ENCODE measurements at places on chromosomes 5 and 9.

- no peak for DNase-seq
Measured at GRCh38 chr9:129435291-129435690, 185.6 kb downstream of the C9orf50 start.

GRCh38 chr5:148268566-148268965 is at the start of gene SPINK13:
Gene SPINK13 (plus strand): TSS chr5:148268794. CDS start chr5:148270073, 1,279 bp downstream.
- no peak for DNase-seq

GRCh38 chr5:145484158-145484557 is 351.0 kb downstream of the PRELID2 start:
- DNase-seq, result no peak

- DNase-seq, result peak; percentile 45
Measured at GRCh38 chr9:696332-697323, 144.9 kb upstream of the DMRT1 start.

DNA sequence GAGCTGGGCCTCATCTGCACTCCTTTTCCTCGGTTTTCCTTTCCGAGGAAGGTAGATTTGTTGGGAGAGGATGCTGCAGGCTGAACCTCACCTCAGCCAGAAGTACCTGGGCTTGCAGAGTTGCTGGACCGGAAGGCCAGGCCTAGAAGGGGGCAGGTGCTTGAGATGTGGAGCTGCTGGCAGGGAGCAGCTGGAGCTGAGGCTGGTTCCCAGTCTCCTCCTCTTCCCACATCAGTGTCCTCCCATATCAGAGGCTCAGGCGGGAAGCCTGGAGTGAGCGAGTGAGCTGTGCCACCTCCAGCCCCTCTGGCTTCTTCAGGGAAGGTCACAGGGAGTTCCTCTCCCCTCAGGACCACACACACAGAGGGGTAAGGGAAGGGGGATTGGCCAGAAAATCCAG is 259.4 kb downstream of the GADD45G start:
- DNase-seq, result no peak

DNA sequence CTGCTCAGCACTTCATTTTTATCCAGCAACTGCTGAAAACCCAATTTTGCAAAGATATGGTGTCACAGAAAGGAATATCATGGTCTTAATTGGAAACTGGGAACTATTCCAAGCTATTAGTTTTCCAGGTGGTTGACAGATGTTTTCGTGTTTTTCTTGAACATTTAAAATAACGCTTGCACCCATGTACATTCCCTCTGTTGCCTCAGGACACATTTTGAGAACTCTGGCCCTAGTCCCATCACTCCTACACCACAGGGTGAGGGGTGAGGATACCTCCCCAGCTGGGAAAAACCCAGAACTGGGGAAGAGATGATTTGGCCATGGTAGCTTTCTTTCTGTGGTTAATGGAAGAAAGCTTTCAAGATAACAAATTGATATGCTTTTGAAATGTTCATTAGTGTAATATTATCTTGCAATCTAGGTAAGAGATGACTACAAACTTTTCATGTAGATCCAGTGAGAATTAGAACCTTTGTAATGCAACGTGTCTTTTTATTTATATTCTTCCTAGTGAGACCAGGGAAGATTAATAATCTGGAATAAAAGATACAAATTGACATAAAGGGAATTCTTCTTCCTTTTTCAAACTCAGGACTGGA is 627.0 kb downstream of the RAB3C start:
- no peak for DNase-seq

- DNase-seq, result peak; percentile 49
Measured at GRCh38 chr5:37839407-37840052, at the start of gene GDNF. Gene GDNF (minus strand): TSS chr5:37840041. CDS start chr5:37834796, 5,245 bp downstream.

Measured in left ventricle myocardium inferior (tissue), 1 donor.